ENCODE measurements at places on chromosomes 12 and 14.

DNA sequence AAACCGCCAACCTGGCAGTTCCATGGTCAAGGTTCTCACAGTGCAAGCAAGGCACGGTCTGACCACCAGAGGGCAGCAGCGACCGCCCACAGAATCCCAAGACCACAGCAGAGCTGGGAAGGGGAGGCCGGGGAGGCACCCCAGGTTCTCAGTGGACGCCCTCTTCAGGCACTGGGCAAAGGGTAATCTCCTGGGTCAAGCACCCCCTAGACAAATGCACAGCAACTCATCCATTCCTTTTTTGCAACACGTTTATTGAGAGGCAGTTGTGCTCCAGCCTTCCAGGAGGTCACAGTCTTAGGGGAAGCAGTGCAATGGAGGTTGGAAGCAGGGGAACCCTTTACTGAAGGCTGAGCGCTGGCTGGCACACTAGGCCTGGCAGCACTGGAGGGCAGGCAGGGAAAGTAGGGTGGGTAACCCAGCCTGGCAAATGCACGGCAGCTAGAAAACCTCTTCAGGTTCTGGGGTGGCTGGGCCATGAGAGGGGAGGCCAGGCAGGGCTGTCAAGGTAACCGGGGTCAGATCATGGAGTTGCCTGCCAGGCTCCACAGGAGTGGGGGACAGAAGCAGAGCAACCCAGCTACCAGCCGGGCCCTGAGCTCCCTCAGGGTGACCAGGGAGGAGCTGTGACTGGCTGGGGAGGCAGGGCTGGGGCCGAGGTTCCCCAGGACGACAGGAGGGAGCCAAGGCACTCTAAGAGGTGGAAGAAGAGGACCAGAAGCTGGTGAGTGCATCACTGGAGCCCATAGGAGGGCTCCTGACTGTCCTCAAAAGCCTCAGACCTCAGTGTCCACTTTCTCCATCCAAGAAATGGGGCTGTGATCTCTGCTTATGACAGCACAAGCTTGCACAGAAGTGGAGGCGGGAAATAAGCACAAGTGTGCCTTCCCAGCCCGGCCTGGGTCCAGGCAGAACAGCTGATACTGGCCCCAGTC, 1.8 kb upstream of the RHOF start:
- peaks cover 6% of the 10 kb centered on the region for H3K36me3 ChIP-seq
- peaks cover 37% of the 10 kb centered on the region for H3K4me1 ChIP-seq
- no peaks in the 10 kb centered on the region for H3K27me3 ChIP-seq
- H3K27ac ChIP-seq: peak overlapping the region; percentile 87
- DNase-seq: peak; percentile 95

DNA sequence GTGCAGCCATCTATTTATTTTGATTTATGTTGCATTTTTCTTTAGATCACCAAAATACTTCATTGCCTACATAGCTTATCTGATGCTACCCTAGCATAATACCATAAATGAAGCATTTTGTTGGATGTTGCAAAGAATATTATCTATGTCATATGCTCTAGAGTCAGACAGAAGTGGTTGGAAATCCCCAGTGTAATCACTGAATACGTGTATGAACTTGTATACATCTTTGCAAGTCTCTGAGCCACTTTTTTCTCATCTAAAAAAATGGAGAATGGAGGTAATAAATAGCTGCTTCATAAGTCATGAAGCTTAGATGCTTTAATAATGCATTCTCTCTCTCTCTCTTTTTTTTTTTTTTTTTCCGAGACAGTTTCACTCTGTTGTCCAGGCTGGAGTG, 18.5 kb downstream of the EVL start:
- H3K27ac ChIP-seq: no peak overlapping the region
- H3K36me3 ChIP-seq: peaks cover 23% of the 10 kb centered on the region
- peaks cover 36% of the 10 kb centered on the region for H3K4me1 ChIP-seq
- DNase-seq: no peak

GRCh38 chr12:67740711-67741110, 92.2 kb downstream of the DYRK2 start:
- peaks cover 1% of the 10 kb centered on the region for H3K27me3 ChIP-seq
- peaks cover under 1% of the 10 kb centered on the region for H3K36me3 ChIP-seq
- no peak overlapping the region for H3K27ac ChIP-seq
- H3K4me1 ChIP-seq: peaks cover 3% of the 10 kb centered on the region
- H3K4me3 ChIP-seq: no peak overlapping the region

GRCh38 chr14:102523200-102523568, 13.6 kb upstream of the ANKRD9 start:
- H3K27ac ChIP-seq: peak overlapping the region; percentile 90
- no peak for DNase-seq
- no peaks in the 10 kb centered on the region for H3K36me3 ChIP-seq
- H3K27me3 ChIP-seq: no peaks in the 10 kb centered on the region
- H3K4me1 ChIP-seq: peaks cover 26% of the 10 kb centered on the region

GRCh38 chr12:29582677-29583272, 85.3 kb upstream of the OVCH1 start:
- no peak overlapping the region for H3K4me3 ChIP-seq
- DNase-seq: no peak
- H3K36me3 ChIP-seq: no peaks in the 10 kb centered on the region
- H3K4me1 ChIP-seq: peaks cover 2% of the 10 kb centered on the region
- no peak overlapping the region for H3K27ac ChIP-seq

DNA sequence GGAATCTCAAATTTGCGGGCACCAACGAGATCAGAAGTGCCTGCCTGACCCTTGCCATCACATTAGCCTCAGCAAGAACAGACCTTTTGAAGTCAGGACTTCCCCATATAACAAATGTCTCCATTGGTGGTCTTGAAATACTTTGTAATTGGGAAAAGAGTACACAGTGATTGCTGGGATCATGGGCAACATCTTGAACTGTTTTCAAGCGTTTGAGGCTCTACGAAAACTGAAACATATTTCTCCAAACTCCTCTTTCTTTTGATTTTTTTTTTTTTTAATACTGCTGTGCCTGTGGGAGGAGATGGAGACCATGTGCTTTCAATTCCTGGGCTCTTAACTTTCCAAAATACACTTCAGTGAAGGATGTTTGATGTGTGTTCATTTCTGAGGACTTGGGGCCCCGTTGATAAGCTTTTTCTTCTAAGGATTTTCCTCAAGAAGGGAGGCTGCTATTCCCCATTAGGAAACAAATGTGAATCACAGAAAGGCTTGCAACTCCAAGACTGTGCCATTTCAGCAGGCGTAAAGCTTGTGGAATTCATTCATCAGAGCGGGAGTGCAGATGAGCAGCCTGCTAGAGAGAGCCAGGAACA, 94.5 kb downstream of the TMEM132C start:
- H3K4me1 ChIP-seq: peaks cover 2% of the 10 kb centered on the region
- H3K4me3 ChIP-seq: no peak overlapping the region
- no peak for DNase-seq
- no peaks in the 10 kb centered on the region for H3K36me3 ChIP-seq

DNA sequence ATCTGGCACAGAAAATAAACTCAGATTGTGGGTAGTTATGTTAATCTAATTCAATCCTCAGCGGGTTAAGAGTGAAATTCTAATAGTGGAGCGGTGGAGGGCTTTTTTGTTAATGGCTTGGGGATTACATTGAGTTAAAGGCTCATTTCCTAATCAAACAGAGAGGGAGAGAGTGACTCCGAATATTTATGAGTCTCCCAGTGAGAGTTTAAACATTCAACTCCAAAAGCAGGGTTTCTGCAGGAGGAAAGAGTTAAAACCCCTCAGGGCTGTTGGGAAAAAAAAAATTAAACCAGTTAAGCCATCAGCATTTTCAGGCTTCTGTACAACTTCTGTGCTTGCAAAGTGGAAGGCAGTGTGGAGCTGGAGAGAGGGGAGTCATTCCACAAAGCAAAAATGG, 62.1 kb upstream of the ESRRB start:
- H3K4me3 ChIP-seq: no peak overlapping the region
- no peak overlapping the region for H3K27ac ChIP-seq
- no peak for DNase-seq
- peaks cover 12% of the 10 kb centered on the region for H3K27me3 ChIP-seq
- H3K36me3 ChIP-seq: no peaks in the 10 kb centered on the region
- H3K4me1 ChIP-seq: peaks cover 4% of the 10 kb centered on the region

DNA sequence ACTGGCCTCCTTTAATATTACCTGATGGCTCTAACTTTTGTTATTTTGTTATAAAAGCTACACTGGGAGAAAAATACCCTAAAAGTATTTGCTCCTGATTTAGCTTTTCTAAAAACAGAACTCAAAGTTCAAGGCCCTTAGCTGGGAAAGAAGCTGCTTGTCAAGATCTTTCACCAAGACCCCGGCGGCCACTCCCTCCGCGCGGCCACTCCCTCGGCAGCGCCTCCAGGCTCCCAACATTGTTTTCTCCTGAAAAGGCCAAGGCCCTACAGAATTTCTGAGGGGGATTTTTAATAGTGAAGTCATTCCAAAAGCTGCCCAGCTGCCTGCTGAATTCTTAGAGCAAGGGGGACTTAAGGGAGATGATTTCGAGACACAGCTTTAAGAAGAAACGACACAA, 96.4 kb downstream of the NTN4 start:
- no peak overlapping the region for H3K27ac ChIP-seq
- DNase-seq: no peak
- peaks cover 5% of the 10 kb centered on the region for H3K27me3 ChIP-seq

DNA sequence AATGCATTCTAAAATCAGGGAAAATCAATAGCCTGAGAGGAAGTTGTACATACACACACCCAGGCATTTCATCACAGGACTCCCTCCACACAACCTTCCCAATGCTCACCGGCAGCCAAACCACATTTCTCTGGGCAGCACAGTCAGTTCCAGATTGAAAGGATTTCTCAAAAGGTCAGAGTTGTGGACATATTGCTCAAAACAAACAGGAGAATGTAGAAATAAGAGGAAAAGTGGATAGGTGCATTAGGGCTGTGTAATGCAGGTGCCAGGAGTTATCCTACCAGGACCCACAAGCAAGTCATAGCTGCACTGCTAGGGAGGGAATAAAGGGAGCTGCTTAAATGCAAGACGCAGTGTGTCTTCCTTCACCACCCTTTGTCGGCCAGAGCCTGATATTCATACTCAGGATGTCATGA, 62.9 kb downstream of the GCH1 start:
- H3K27me3 ChIP-seq: no peaks in the 10 kb centered on the region
- no peaks in the 10 kb centered on the region for H3K4me1 ChIP-seq
- no peak overlapping the region for H3K4me3 ChIP-seq
- no peak for DNase-seq
- no peak overlapping the region for H3K27ac ChIP-seq

DNA sequence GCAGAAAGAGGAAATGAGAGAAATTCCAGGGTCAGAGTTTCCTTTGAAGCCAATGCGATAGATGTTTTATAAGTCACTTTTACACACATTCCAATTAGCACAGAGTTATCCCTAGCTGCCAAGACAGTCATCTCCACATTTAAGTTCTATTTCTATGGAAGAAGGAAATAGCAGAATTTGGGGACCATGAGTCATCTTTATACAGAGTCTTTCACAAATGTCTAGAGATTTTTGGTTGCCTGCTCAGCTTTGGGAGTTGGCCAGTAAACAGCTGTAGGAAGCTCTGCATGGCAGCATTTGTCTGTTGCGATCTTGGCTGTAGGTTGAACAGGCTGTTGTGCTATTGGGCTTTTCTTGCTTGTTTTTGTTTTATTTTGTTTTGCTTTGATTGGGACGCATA, 884.3 kb downstream of the GALC start:
- no peak overlapping the region for H3K4me3 ChIP-seq
- H3K36me3 ChIP-seq: no peaks in the 10 kb centered on the region
- no peaks in the 10 kb centered on the region for H3K4me1 ChIP-seq
- H3K27me3 ChIP-seq: no peaks in the 10 kb centered on the region
- H3K27ac ChIP-seq: no peak overlapping the region
- DNase-seq: no peak

- no peak for DNase-seq
- peak overlapping the region; percentile 87 for H3K27ac ChIP-seq
- H3K36me3 ChIP-seq: peaks cover 16% of the 10 kb centered on the region
- H3K27me3 ChIP-seq: peaks cover 6% of the 10 kb centered on the region
- peak overlapping the region; percentile 85 for H3K4me3 ChIP-seq
Observed at GRCh38 chr12:48198672-48198971, 4.5 kb downstream of the OR10AD1 start.

GRCh38 chr14:78152201-78153063, 17.7 kb upstream of the NRXN3 start:
- peaks cover 6% of the 10 kb centered on the region for H3K27me3 ChIP-seq
- H3K27ac ChIP-seq: no peak overlapping the region

- H3K4me3 ChIP-seq: no peak overlapping the region
- peaks cover 17% of the 10 kb centered on the region for H3K4me1 ChIP-seq
- no peak overlapping the region for H3K27ac ChIP-seq
Observed at GRCh38 chr12:96101806-96102205, 66.4 kb upstream of the LTA4H start.

DNA sequence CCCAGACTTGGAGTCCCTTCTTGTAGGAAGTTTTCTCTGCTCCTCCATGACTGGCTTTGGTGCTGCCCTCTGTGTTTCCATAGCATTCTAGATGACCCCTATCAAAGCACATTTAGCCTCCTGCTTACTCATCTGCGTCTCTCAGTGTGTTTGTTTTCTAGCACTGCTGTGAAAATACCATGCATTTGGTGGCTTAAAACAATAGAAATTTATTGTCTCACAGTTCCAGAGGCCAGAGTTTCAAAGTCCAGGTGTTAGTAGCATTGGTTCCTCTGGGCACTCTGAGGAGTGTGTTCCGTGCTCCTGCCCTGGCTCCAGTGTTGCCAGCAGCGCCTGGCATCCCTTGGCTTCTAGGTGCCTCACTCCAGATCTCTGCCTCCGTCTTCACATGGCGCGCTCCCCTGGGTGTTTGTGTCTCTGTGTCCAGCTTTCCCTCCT, 86.1 kb downstream of the CACNA1C start:
- DNase-seq: no peak
- peaks cover 12% of the 10 kb centered on the region for H3K27me3 ChIP-seq
- no peak overlapping the region for H3K27ac ChIP-seq

GRCh38 chr12:2958432-2959191, 585 bp upstream of the TEAD4 start:
- peaks cover 30% of the 10 kb centered on the region for H3K27me3 ChIP-seq
- peaks cover 2% of the 10 kb centered on the region for H3K36me3 ChIP-seq
- no peak overlapping the region for H3K27ac ChIP-seq
- peak overlapping the region; percentile 78 for H3K4me3 ChIP-seq
- no peak for DNase-seq

DNA sequence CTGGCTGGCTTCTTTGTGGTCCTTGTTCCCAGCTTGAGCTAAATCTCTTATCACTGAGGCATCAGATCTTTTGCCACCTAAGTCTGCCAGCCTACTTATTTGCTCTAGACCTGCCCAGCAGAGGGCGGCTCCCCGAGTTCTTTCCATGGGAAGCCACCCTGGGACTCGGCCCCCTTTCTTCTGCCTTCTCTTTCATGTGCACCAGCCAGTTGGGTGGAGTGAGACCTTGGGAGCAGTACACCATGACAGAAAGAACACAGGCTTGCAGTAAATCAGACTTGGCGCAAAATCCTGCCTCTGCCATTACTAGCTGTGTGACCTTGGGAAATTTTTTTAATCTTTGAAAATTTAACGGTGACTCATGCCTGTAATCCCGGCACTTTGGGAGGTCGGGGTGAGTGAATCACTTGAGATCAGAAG, 7.4 kb downstream of the SMAGP start:
- H3K4me1 ChIP-seq: peaks cover 19% of the 10 kb centered on the region
- no peak for DNase-seq
- H3K4me3 ChIP-seq: no peak overlapping the region

- no peaks in the 10 kb centered on the region for H3K4me1 ChIP-seq
- no peak overlapping the region for H3K27ac ChIP-seq
- H3K27me3 ChIP-seq: no peaks in the 10 kb centered on the region
- no peak for DNase-seq
Observed at GRCh38 chr14:79510659-79511058, 700.6 kb downstream of the DIO2 start.

All from memory B cell (primary cell).